Ecto neural progenitor cell (in vitro differentiated cells): ENCODE measurements at places on chromosomes 13 and 19.

DNA sequence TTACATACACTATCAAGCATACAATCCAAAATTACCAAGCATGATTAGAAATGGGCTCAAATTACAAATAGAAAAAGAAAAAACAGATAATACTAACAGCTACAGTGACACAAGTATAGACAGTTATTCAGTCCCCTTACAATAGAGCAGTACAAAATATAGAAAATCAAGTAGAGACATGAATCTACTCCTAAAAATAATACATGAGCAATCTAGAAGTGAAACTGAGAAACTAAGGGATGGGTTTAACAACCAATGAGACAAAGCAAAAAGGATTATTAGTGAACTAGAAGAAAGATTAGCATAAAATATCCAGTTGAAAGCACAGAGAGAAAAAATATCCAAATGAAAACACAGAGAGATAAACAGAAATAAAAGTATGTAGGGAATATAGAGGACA lies 426.7 kb downstream of the TBC1D4 start:
- DNase-seq, result no peak

GRCh38 chr13:76319921-76320320 lies 566.3 kb downstream of the KCTD12 start:
- DNase-seq, result no peak

- no peak for DNase-seq
These were observed 42.4 kb downstream of the WASF3 start for GRCh38 chr13:26599860-26600259.

DNA sequence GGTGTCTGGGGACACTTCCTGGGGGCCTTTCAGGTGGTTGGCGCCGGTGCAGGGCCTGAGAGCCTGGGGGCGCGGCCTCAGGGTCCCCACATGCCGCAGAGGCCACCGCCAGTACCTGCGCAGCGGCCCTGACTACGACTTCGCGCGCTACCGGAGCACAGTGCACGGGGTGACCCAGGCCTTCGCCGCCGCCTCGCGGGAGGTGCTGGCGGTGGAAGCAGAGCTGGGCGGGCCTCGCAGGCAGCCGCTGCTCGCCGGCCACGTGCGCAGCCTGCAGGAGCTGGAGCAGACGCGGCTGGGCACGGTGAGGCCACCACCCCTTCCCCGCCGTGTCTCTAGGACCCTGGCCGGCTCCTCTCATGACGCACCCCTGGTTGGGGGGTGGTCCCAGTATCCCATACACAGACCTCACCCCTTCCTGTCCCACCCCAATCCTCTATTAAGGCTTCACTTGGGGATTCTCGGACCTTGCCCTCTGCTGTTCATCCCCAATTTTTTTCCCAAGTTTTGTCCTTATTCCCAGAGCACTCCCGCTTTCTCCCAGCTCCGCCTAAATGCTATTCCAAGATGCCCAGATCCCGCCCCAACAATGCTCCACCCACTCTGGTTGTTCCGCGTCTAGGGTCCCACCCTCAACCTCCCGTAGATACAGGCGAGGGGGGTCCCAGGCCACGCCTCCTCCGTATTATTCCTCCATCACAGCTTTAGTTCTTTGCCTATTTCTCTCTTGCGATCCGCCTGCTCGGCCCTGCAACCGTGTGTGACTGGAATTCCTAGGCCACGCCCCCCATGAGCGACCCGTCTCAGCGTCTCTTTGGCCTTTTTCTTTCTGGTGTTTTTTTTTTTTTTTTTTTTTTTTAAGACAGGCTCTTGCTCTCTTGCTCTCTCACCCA lies 1.0 kb downstream of the REX1BD start:
- peak; percentile 85 for DNase-seq

DNA sequence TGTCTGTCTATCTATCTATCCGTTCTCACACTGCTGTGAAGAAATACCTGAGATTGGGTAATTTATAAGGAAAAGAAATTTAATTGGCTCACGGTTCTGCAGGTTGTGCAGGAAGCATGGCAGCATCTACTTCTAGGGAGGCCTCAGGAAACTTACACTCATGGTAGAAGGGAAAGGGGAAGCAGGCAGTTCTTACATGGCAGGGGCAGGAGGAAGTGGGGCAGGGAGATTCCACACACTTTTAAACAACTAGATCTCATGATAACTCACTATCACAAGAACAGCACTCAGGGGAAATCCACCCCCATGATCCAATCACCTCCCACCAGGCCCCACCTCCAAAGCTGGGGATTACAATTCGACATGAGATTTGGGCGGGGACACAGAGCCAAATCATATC lies 105.3 kb downstream of the SLC10A2 start:
- DNase-seq, result no peak

DNA sequence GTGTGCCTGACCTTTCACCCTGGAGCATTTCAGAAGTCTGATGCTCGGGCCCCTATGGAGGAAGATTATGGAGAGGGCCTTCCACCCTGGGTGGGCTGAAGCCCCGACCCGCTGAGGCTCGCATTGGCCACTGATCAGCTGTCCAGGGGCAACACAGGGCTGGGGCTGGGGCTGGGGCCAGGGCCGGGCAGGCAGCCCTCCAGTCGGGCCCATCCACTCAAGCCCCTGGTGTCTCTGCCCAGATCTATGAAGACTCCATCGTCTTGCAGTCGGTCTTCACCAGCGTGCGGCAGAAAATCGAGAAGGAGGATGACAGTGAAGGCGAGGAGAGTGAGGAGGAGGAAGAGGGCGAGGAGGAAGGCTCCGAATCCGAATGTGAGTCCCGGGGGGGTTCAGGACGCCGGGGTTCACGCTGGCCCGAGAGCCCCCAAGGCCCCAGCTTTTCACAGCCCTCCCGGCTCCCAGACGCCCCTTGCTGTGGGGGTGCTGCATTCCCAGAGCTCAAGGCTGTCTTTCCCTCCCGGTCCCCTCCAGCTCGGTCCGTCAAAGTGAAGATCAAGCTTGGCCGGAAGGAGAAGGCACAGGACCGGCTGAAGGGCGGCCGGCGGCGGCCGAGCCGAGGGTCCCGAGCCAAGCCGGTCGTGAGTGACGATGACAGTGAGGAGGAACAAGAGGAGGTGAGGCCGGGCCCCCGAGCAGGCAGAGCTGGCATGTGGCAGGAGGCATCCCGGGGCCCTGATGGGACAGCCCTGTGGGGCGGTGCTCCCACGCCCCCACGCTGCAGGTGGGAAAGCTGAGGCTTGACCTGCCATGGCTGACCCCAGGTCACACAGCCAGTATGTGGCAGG lies 29.5 kb upstream of the LDLR start:
- DNase-seq, result no peak

DNA sequence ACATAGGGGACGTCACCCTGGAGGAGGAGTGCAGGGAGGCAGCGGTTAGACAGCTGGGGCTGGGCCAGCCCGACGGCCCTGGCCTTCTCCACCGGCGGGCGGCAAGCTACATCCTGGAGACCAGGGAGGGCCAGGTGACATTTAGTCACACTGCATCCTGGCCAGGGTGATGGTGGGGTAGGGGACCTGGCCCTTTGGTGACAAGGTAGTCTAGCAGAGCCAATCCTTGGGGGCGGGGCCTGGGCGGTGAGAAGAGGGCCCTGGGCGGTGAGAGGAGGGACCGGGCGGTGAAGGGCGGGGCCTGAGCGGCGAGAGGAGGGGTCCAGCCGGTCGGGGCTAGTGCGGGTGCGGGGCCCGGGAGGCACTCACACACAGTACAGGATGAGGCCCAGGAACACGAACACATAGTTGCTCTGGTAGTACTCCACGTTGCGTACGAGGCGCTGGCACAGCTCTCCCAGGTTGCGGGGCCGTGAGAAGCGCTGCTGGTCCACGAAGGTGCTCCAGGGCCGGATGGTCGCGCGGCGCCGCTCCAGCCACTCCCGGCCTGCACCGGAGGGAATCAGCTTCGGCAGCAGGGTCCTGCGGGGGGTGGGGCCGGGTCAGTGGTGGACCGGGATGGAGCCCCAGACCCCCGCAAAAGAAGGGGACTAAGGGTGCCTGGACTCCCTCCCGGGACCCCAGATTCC lies 610 bp downstream of the RABAC1 start:
- DNase-seq, result peak; percentile 91

DNA sequence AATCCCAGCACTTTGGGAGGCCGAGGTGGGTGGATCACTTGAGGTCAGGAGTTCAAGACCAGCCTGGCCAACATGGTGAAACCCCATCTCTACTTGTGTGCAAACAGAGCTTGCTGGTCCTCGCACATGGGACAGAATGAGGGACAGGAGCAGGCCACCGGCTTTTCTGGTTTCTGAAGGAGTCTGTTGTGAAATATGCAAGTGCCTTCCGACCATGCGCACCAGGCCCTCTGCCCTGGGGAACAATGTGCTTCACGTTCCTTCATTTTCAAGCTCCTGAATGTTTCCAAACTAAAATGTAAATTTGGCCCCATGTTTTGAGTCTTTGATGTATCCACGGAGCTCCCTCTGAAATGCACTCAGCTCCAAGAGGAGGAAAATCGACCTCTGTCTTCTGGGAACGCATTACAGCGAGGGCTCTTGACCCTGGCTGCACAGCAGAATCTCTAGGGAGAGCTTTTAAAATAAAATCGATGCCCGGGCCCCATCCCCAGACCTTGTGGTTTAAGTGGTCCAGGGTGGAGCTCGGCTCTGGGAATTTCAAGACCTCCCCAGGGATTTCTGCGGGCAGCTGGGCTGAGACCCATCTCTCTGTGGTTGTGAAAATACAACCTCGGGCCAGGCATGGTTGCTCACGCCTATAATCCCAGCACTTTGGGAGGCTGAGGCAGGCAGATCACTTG lies 9.3 kb upstream of the ACP4 start:
- no peak for DNase-seq

GRCh38 chr13:110471156-110471832 lies 90.2 kb downstream of the RAB20 start:
- DNase-seq, result no peak

GRCh38 chr13:38871275-38871674 lies 119.4 kb downstream of the STOML3 start:
- DNase-seq, result no peak

DNA sequence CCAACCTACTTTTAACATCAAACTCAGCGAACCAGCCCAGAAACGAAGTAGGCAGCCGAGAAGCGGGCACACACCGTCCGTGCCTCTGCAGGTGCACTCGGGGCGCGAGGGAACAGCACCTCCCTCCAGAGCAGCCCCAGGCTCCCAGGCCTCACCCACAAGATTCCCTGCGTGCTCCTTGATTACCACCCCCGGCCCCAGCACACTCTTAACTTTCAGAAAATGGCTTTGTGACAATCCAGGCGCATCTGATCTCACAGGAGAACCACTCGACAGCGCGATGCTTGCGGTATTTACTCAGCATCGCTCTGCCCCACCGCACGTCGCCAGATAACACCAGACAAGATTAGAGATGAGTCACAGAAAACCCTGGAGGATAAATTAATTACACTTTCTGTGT lies 134.9 kb upstream of the SPACA7 start:
- DNase-seq, result peak; percentile 30

DNA sequence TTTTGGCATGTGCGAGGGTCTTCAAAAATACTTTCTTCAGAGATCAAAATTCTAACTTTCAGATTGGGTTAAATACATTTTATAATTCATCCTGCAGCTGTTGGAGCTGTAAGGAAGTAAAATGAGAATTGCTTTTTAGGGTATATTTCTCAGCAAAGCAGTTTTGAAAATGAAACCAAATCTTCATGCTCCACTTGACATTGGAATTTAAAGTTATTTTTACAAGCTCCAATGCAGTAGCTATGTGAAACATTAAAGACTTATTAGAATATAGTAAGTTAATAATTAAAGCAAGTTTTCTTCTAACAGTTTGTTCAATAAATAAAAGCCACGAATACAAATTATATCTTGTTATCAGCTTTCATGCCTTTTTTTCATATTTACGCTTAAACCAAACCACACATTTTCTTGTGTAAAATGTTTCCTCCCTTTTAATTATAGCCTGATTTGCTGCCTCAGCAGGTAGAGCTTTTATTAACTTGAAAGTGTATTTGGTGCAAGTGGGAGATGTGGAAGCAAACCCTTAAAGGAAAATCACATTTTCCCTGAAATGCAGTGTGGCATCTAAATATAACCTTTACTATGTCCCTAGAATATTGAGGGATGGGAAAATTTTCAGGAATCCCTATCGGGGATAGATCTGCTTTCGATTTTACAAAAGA lies 12.4 kb upstream of the MICU2 start:
- no peak for DNase-seq

DNA sequence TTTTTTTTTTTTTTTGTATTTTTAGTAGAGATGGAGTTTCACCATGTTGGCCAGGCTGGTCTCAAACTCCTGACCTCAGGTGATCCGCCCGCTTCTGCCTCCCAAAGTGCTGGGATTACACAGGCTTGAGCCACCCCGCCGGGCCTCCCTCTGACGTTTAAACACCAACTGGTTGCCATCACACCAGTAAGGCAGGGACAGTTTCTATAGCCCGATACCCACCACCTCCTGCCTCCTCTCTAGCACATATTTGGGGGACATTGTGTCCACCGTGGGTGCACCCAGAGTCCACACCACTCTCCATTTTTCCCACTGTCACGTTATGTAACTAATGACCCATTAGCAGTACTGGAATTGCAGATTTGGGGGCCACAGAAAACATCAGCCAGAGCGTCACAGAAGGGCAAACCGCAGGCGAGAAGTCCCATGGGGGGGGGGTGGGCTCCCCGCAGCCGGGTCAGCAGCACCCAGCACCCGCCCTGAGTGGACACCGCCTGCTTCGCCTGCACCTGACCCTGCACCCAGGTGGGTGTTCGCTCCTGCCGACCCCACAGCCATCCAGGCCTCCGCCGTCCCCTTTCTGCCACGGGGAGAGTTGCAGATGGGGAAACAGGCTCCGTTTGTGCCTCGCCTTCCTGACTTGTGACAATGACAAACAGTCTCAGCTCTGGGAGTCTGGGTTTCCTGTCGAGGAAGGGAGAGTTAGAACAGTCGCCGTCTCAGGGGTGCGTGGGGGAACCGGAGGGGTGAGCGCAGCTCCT lies 3.6 kb downstream of the ONECUT3 start:
- no peak for DNase-seq

- DNase-seq, result no peak
These were observed 21.1 kb downstream of the PPP1R37 start for GRCh38 chr19:45114116-45114515.

DNA sequence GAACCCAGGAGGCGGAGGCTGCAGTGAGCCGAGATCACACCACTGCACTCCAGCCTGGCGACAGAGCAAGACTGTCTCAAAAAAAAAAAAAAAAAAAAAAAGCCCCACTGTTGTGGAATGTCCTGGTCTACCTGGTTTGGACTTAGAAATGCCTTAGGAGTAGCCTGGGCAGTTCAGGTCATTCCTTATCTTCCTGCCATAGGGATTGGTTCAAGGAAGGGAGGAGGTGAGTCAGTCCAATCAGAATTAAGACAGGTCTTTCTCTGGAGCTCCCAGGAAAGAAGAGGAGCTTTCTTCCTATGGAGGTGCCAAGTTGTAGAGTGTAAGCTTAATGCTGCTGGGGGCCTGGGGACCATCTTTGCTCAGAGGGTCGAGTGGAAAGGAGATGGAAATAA lies 44.8 kb downstream of the SIPA1L3 start:
- no peak for DNase-seq

- no peak for DNase-seq
These were observed 207.7 kb upstream of the DACH1 start for GRCh38 chr13:72074663-72075062.

- no peak for DNase-seq
These were observed 14.5 kb upstream of the TIMM50 start for GRCh38 chr19:39465956-39466747.

DNA sequence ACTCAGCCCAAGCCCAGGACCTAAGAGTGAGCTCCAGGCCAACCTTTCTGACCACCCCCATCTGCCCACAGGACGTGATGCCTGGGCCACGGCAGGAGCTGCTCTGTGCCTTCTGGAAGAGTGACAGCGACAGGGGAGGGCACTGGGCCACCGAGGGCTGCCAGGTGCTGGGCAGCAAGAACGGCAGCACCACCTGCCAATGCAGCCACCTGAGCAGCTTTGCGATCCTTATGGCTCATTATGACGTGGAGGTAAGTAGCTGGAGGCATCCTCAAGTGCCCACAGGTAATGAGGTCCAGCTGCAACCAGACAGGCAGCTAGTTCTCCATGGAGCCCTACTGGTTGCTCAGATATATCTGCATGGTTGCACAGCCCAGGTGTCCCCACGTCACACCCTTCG lies 14.8 kb downstream of the DDX39A start:
- peak; percentile 41 for DNase-seq
